ENCODE measurements at places on chromosomes 1 and 21.
A peak's percentile ranks its signal among the peaks of the same experiment; 100 is the strongest.

DNA sequence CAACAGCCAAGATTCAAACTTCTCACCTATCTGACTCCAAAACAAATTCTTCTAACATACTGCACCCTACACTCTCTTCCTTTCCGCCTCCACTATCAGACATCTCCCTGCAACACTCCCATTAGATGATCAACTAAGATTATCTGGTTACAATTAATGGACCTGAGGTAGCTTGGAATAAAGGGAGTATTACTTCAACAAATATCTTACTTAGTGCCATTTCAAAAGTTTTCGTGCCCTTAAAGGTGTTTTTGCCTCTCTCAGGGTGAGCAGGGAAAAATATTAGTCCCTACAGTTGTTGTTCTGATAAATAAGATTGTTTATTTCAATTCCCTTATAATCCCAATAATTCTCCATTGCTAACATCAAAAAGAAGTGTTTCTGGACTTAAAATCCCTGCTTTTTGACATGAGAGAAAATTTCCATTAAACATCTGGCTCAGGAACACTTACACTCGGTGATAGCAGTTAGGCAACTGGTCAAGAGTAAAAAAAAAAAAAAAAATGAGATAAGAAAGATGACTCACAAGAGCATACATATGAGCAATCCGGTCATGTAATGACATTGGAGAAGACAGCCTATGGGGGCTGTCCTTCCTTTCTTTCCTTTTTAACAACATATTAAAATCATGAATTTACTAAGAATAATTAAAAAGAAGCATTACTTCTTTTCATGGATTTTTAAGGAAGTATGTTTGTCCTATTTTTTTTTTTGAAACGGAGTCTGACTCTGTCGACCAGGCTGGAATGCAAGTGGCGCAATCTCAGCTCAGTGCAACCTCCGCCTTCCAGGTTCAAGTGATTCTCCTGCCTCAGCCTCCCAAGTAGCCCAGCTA, 7.6 kb downstream of the RSBN1 start:
- DNase-seq, result no peak

DNA sequence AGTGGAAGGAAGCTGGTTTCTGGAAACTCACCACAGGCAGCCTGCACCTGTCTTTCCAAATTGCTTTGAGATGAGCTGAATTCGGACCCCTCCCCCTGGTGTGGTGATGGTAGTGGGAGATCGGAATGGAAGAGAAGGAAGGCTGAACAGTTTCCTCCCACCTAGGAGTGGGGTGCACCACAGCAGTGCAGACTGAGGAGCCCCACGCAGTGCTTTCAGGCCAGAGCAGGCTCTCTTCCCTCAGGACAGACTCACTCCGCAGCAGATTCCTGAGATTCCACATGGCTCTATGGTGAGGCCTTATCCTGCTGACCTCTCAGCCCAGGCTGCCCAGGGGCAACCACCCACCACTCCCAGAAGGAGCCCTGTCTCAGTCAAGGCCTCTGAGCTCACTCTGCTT, 80.9 kb downstream of the ATP1A1 start:
- DNase-seq, result no peak

DNA sequence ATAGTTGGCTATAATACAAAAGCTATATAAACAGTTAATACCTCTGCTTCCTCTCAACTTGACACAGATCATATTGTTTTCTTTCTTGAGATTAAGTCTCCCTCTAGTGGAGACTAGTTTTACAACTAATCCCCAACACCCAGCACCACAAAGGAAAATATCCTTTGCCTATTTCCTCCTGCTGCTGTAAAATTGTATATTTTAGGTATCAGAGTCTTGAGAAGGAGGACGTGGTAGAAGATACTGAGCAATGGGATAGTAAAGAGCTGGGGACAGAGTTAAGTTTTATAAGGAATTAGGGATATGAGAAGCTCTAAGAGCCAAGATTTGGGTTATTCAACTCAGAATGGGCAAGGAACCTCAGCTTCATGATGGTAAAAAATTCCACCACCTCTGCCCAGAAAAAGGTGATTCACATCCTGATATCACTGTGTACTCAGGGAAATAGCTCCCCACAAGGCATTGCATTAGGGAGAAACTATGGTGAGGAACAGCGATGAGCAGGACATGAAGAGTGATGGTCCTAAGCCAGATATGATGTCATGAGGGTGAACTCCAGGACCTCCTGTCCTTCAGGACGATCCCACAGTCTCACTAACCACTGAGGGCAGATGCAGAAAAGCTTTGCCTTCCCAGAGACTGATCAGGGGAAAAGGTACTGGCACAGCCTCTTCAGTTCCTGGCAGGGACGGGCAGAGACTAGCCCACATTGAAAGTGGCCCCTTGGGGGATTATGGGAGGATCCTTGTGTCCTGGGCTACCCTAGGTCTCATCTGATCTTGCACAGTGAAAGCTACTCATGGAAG, 14.7 kb upstream of the CFAP126 start:
- peak; percentile 32 for DNase-seq

GRCh38 chr1:10693497-10694273, 102.8 kb downstream of the CASZ1 start:
- DNase-seq, result no peak

DNA sequence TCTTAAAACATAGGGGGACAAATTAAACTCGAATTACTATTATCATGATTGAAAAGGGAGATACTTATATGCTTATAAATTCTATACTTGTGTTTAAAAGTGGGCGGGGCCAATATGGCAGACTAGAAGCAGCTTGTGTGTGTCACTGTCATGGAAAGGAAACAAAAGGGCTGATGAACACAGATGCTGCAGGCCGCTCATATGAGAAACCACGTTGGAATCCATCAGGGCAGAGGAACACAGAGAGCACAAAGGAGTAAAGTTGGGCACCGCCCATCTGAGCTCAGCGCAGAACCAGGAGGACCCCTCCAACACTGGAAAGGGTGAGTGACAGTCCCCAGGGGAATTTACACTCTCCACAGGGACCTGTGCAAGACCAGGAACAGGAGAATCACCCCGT, 107.0 kb downstream of the SLC5A9 start:
- DNase-seq, result no peak

- no peak for DNase-seq
Observed at GRCh38 chr1:6727535-6727934, 25.9 kb upstream of the DNAJC11 start.

DNA sequence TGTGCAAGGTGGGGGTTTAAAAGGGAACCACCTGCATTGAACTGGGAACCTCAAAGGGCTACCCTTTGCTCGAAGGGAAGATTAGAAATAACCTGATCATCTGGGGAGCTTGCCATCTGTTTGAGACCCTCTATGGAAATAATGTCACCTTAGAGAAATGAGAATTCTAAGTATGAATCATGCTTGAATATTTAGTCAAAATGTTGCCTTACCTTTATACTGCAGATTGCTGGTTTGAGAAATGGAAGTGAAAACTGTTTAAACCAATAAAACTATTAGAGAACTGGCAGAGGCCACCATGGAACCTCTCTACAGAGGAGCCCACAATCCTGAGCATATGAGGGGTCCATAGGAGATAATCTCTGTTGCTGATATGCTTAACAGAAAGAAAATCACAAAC, 131.2 kb upstream of the FAM78B start:
- DNase-seq, result no peak

DNA sequence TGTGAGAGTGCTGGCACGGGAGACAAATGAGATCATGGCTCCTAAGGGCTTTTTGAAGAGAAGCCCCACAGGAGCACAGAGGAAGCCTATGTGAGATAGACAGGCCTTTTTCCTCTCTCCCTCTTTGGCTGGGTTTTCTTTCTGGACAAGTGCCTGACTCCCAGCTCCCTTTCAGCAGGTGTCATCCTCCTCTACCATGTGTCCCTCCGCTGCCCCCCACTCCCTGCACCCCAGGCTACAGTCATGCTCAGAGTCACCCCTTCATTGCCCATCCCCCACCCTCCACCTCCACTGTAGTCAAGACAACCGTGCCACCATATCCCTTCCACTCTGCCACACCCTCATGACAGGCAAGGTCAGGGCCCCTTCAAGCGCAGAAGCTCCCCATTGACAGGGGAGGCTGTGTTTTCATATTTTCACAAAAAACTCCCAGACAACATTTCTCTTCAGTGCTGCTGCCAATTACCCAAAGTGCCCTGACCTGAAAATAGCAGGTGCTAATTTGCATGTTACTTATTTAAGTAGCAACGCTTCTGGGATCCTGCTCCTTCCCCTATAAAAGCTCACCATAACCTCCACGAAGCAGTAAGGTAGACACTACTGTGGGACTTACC, 92.1 kb upstream of the IPO9 start:
- no peak for DNase-seq

GRCh38 chr1:156383023-156383422, 14.0 kb downstream of the RHBG start:
- peak; percentile 14 for DNase-seq

GRCh38 chr1:196075621-196076020, 532.6 kb downstream of the KCNT2 start:
- DNase-seq, result no peak
